ENCODE measurements at places on chromosomes 6 and 20.

GRCh38 chr6:169112483-169113320, 140.9 kb downstream of the THBS2 start:
- no peak for DNase-seq

GRCh38 chr6:33513213-33513612, 58.8 kb downstream of the ZBTB9 start:
- DNase-seq = no peak

DNA sequence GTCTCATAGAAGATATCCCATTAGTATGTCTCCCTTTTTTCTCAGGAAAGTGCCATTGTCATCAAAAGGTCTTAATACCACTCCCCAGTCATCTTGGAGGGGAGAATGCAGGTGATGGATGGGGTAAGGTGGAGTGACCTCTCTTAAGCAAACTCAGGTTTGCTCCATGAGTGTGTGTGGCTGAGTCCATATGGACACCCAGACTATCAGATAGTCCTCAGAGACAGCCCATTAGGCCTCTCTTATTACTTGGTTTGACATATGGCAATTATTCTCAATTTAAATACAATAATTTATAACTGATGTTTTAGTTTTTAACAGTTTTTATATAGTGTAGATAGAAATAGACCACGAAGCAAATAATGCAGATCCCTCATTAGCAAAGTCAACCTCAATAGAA, 23.2 kb downstream of the LAMA4 start:
- no peak for DNase-seq

DNA sequence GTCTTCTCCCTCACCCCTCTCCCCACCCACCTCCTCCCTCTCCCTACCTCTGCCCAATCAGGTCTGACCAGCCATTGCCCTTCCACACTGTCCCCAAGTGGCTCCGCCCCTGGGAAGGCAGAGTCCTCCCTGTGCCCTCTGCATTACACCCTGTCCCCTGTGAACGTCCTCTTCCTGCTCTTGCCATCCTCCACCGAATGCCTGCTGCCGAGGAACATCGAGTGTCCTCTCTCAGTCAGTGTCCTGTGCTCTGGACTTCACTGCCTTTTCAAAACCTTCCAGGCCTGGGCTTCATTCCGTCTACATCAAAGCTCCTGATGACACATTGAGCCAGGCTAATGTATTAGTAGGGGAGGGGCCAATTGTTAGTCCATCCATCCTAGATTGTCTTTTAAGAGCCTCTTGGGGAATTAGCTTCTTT, 3.3 kb upstream of the PACSIN1 start:
- no peak for DNase-seq

DNA sequence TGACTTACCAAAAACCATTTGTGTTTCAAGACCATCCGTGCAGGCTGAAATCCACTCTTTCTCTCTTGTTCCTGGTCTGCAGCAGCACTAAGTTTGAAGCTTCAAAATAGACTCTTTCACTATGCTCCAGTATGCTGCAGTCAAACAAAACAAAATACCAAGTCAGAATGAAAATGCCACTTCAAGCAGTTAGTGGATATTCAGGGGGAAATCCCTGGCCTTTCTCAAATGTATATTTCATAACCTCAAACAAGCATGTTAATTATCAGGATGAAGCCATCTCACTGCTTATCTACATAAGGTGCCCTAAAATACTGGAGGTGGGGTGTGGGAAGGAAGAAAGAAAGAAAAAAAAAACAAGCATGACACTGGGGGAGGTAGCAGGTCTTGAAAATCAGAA, 103.5 kb downstream of the ATXN1 start:
- no peak for DNase-seq

All from CD4-positive, alpha-beta T cell treated with Interleukin-6 at 100 ng/mL for 8 hours (primary cell).